ENCODE measurements at places on chromosomes 7 and 10. TPM values are rescaled to one million over a fixed set of nuclear protein-coding genes. Genes with fewer than 3 reads are reported as not detected.

DNA sequence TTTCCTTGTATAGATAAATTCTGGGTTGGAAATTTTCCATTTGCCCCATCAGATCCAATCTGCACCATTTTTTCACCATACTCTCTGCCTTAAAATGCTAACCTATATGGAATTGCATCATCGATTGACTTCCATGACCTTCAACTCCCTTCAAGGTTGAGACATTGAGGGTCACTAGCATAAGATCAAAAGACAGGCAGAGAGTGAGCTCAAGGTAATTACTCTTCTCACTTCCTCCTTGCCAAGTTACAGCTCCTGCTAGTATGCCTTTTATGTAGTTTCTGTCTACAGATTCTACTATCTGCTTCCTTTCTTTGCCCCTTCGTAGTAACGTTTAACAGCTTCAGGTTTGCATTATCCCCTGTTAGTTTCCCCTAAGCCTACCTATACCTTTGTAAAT lies 1127.7 kb upstream of the LRRTM3 start:
- no peaks in the 10 kb centered on the region for H3K36me3 ChIP-seq
- H3K27me3 ChIP-seq = no peaks in the 10 kb centered on the region
- DNase-seq = no peak
- no peaks in the 10 kb centered on the region for H3K4me1 ChIP-seq

DNA sequence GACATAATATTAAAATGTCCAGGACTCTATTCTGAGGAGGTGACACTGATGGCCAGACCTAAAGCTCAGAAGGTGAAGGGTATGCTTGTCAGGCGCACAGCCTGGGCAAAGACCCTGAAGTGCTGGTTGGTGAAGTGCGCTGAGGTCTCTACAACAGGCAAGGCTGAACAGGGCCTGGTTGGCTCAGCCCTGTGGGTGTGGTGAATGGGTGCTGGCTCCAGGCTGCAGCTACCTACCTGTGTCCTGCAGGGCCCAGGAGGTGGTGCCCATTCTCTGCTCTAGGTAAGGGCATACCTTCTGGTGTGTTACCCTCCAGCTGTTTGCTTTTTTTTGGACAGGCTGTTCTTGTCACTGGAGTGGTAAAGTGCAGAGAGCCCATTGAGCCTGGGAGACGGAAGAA lies 85.1 kb downstream of the RAMP3 start:
- peaks cover 27% of the 10 kb centered on the region for H3K27me3 ChIP-seq
- no peak overlapping the region for H3K27ac ChIP-seq
- DNase-seq = no peak
- H3K4me1 ChIP-seq = no peaks in the 10 kb centered on the region

GRCh38 chr10:47079204-47079580 lies 168.0 kb downstream of the PTPN20 start:
- H3K4me3 ChIP-seq = no peak overlapping the region
- no peak for DNase-seq
- peaks cover 14% of the 10 kb centered on the region for H3K4me1 ChIP-seq
- H3K27ac ChIP-seq = no peak overlapping the region
- no peaks in the 10 kb centered on the region for H3K36me3 ChIP-seq
- H3K27me3 ChIP-seq = no peaks in the 10 kb centered on the region

DNA sequence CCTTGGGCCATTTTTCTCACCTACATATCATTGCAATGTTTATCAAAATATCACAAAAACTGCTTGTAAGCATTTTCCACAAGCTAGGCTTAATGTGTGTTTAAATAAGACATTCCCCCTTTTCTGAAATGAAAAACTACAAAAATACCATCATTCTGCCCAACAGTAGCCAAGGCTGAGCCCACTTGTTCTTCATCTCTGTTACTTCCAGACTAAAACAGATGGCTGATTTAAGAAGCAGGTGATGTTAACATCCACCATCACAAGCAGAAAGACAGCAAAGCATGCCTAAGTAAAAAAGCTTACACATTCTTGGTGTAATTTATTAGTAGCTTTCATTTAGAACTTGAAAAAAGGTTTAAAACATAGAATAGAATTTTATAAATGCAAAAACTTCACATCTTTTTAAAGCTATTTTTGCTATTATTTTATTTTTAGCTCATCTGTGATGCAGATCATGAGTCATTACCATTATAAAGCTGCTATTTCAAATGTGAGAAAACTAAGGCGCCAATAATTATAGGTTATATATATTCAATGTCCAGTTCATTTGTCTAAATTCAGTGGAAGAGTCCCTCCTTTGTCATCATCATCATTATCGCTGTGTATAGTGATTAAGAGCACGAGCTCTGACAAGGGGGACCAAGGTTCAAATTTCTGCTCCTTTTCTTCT lies 109.4 kb downstream of the RELN start:
- no peaks in the 10 kb centered on the region for H3K4me1 ChIP-seq
- H3K27ac ChIP-seq = no peak overlapping the region
- no peaks in the 10 kb centered on the region for H3K36me3 ChIP-seq

- H3K27ac ChIP-seq = no peak overlapping the region
- H3K4me3 ChIP-seq = no peak overlapping the region
- no peaks in the 10 kb centered on the region for H3K36me3 ChIP-seq
- H3K4me1 ChIP-seq = no peaks in the 10 kb centered on the region
- H3K27me3 ChIP-seq = peaks cover 16% of the 10 kb centered on the region
Observed at GRCh38 chr7:55149001-55149400, 130.2 kb downstream of the EGFR start.

DNA sequence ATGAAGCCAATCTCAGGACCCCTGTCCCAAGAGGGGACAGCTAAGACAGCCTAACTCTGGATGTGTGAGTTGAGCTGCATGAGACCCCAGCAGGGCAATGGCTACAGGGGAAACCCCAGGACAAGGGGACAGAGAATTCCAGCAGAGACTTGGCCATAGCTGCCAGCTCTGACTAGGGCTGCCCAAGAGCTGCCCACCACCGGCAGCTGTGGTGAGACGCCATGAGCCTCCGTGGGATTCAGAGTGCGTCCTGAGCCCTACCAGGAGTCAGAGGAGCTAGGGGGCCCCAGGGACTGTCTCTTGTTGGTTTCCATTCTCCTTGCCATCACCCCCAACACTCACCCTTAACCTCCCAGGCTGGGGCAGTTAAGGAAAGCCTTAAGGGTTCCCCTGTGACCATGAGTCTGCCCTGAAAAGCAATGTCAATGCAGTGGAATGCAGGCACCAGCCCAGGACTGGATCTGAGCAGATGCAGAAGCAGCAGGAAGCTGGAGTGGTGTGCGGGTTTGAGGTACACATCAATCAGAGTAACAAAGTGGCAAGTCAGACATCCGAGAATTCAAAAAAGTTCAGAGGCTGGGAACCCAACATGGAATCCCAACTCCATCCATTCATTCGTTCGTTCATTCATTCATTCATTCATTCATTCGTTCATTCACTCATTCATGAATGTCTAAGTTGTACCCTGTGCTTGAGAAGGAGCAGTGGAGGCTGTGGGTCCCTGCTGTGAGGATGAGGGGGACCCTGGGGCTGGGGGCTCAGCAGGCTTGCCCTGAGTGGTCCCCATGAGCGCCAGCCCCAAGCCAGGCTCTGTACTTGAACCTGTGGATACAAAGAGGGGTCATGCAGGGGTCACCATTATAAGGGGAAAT lies 52.9 kb downstream of the C10orf120 start:
- H3K4me3 ChIP-seq = no peak overlapping the region
- no peaks in the 10 kb centered on the region for H3K4me1 ChIP-seq
- H3K27ac ChIP-seq = no peak overlapping the region
- H3K27me3 ChIP-seq = peaks cover 12% of the 10 kb centered on the region
- DNase-seq = no peak
- no peaks in the 10 kb centered on the region for H3K36me3 ChIP-seq

- H3K27me3 ChIP-seq = no peaks in the 10 kb centered on the region
- H3K36me3 ChIP-seq = peaks cover 25% of the 10 kb centered on the region
- H3K4me1 ChIP-seq = peaks cover 6% of the 10 kb centered on the region
- H3K27ac ChIP-seq = no peak overlapping the region
- no peak for DNase-seq
- no peak overlapping the region for H3K4me3 ChIP-seq
Observed at GRCh38 chr7:5360451-5360850, 63.2 kb downstream of the TNRC18 start.

Gene JAZF1
- 3.4 TPM for total RNA-seq

Gene ANKRD2
- total RNA-seq = not detected

Gene COX19
- 15.2 TPM for total RNA-seq
